ENCODE measurements at places on chromosomes 6 and 20.
A peak's percentile ranks its signal among the peaks of the same experiment; 100 is the strongest.

GRCh38 chr6:21593927-21594415 lies 420 bp downstream of the SOX4 start:
- DNase-seq: no peak

DNA sequence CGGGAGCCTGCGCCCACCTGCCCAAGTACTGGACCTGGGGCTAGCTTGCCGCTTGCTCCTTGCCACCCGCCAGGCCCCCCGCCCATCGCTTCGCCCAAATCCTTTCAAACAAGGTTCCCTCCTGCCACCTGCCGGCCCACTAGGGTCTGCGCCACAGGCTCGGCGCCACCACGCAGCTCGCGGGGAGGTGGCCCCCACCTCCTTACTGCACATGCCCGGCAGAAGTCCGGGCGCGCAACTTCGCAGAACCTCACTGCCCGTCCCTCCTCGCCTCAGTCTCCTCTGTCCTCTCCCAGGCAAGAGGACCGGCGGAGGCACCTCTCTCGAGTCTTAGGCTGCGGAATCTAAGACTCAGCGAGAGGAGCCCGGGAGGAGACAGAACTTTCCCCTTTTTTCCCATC lies 11.2 kb downstream of the GNAS-AS1 start:
- no peak for DNase-seq

- no peak for DNase-seq
Measured at GRCh38 chr20:63568986-63569949, 4.8 kb downstream of the HELZ2 start.

DNA sequence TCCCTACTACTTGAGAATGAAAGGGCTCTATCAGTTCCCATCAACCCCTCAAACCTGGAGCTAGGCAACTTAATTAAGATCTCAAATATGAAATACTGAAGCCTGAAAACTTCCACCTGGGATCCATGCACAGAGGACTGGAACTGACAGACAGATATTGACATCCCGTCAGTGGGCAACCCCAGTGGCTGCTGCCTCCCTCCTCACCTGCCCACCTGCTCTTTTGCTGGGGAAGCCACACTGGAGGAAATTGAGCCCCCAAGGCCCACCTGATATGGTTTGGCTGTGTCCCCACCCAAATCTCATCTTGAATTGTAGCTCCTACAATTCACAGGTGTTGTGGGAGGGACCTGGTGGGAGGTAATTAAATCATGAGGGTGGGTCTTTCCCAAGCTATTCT lies 192.8 kb downstream of the LRFN2 start:
- DNase-seq: no peak

DNA sequence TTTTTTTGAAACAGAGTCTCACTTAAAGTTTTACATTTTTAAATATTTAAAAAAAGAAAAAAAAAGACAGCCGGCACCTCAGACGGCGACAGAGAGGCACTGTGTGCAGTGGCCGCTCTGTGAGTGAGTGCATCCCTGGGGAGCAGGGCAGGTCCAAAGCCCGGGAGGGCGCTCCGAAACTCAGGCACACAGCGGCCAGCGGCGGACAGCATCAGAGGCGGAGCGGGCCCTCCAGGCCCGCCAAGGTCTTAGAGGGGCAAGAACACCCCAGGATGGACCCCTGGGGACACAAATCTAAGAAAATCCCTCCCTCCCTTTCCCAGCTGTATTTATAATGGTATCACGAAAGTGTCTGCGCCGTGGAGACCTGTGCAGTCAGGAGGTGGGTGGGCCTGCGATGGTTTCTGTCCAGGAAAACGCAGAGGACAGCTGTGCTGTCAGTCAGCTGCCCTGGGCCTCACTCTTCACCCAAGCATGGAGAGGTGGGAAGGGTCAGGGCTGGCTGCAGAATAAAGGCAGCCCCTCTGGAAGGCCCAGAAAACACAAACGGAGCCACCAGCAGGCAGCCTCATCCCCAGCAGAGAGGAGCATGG lies 43.8 kb downstream of the TAF4 start:
- DNase-seq: no peak

- no peak for DNase-seq
Measured at GRCh38 chr6:14601490-14601889, 483.9 kb downstream of the CD83 start.

GRCh38 chr6:123201869-123202372 lies 205.9 kb downstream of the CLVS2 start:
- DNase-seq: no peak

DNA sequence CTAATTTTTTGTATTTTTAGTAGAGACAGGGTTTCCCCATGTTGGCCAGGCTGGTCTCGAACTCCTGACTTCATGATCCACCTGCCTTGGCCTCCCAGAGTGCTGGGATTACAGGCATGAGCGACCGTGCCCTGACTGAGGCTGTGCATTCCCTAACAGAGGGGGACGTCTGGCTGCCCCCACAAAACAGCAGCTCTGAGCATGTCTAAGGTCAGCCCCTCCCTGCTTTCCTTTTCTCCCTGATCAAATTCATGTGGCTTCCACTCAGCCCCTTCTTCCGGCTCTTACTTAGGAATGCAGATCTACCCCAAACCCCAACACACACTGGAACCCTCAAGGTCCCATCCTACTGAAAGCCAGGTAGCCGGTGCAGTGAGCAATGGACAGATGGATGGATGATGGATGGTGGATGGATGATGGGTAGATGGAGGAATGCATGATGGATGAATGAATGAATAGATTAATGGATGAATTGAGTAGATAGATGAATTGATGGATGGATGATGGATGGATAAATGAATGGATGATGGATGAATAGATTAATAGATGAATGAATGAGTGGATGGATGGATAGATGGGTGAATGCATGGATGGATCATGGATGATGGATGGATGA lies 91.5 kb upstream of the BHLHE23 start:
- no peak for DNase-seq

DNA sequence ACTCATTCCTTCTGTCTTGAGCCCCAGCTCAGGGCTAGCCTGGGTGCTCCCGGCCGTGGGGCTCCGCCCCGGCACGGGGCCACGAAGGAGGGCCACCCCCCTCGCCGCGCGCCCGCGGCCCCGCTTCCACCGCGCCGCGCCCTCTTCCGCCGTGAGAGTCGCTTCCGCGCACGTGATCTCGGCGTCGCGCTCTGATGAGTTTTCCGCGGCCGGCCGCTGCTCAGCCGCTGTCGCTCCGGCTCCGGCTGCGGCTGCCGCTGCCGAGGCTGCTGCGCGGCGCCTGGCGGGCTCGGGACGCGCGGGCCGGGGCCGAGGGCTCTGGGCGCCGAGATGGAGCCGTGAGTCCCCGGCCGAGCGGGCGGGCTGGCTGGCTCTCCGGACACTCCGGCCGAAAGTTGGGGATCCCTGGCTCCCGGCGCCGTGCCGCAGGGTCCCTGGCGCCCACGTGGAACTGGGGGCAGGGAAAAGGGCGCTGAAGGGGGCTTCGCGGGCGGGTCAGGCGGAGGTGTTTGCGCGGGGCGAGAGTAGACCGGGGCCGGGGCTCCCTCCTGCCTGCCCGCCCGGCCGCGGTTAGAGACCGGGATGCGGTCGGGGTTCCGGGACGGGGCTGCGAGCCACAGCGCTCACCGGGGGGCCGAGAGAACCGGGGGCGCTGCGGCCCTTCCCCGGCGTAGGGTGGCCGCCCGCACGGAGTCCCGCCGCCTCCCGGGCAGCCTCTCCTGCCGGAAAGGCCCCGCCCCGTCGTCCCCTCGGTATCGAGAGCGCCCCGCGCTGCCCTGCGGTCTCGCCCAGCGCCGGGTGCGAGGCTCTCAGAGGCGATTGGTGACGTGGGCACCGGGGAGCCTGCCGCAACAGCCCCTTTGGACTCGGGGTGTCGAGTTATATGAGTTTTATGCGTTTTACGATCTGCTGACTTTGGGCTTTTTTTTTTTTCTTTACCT lies at the start of gene TMEM181:
Gene TMEM181 (plus strand): TSS at position 197 of the 941 bp plus-strand sequence. CDS start 134 bp downstream, at position 331.
- peak; percentile 9 for DNase-seq

GRCh38 chr6:90264561-90264960 lies 32.1 kb downstream of the BACH2 start:
- no peak for DNase-seq

GRCh38 chr6:118122161-118122725 lies 215.2 kb downstream of the SLC35F1 start:
- no peak for DNase-seq

GRCh38 chr6:25697537-25698340 lies 45.7 kb downstream of the SCGN start:
- no peak for DNase-seq

DNA sequence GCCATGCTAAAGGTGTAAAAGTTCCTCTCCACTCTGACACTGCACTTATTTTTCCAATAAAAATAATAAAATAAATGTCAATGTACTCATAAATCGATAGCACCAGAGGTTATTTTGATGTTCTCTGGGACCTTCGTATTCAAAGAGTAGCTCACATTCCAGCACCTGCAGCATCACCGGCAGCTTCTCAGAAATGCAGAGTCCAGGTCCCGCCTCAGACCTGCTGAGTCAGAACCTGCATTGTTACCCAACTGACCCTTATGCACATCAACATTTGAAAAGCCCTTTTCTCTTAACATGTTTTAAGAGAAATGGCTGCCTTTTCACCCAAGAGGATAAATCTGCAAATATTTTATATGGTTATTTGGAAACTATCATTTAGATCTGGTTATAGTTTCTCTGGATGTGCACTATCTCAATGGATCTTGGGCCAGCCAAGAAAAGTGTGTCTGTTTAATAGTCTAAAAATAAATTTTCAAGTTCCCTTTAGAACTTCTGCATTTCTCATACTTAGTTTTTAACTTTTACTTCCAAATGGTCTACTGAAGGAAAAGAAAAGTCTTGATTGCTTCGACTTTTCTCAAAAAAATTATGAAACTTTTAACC lies 216.2 kb upstream of the PRDM1 start:
- DNase-seq: no peak

DNA sequence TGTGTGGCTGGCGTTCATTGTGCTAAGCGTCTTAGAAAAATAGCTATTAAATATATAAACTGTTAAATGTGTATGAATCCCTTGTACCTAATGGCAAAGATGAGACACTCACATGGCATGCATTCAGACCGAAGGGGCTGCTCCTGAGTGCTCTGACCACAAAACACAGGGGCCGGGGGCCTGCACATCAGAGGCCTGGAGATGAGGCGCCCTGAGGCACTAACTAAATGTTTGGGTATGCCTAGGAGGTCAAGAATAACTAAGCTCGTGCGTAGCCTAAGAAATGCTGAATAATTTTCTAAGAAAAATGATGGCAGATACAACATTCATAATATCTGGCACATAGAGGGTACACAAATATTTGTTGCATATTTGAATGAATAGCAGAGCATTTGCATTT lies 92.5 kb downstream of the PSMB1 start:
- no peak for DNase-seq

GRCh38 chr6:138765896-138766655 lies 7.5 kb upstream of the CCDC28A start:
- DNase-seq: no peak

GRCh38 chr6:99614430-99615186 lies 8.0 kb downstream of the PRDM13 start:
- no peak for DNase-seq

DNA sequence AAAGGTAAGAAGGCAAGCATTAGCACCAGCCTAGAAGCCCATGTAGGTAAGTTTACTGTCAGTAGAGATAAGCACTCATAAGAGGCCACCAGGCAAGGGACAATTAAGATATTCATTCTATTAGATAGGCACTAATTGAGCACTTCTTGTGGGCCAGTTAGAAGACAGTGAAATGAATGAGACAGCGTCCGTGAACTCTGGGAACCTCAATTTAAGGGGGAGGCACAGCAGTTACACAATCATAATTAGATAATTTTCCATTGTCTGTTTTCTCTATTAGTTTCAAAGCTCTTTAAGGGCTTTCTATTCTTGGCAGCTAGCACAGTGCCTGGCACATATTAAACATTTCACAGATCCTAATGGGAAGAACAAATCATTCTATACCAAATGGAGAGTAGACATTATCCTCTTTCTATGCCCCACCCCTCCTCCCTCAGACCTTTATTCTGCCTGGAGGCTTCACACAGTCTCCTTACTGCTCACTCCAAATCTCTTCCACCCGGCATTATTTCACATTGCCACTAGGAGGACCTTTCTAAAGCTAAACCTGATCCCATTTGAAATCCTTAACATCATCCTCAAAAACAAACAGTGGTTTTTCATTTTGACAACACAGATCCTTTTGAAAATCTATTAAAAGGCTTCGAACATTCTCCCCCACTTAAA lies 529.6 kb downstream of the ADGRB3 start:
- DNase-seq: no peak

DNA sequence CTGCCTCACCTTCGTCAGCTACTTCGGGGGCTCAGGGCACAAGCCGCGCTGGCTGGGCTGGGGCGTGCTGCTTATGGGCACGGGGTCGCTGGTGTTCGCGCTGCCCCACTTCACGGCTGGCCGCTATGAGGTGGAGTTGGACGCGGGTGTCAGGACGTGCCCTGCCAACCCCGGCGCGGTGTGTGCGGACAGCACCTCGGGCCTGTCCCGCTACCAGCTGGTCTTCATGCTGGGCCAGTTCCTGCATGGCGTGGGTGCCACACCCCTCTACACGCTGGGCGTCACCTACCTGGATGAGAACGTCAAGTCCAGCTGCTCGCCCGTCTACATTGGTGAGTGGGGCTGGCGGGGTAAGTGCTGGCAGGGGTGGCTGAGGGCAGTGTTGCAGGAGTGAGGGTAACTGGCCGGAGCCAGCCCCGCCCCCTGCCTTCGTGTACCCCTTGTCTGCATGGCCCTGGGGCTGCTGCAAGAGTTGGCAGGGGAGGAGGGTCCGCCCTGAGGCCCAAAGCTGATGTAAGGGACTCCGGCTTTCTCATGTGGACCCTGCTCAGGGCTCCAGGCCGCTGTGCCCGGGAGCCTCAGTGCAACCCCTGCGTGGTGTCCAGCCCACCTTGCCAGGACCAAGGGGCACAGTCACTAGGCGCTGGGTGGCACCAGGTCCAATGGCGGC lies 14.8 kb downstream of the SLCO4A1 start:
- no peak for DNase-seq

GRCh38 chr6:93849857-93850256 lies 430.5 kb upstream of the EPHA7 start:
- no peak for DNase-seq

DNA sequence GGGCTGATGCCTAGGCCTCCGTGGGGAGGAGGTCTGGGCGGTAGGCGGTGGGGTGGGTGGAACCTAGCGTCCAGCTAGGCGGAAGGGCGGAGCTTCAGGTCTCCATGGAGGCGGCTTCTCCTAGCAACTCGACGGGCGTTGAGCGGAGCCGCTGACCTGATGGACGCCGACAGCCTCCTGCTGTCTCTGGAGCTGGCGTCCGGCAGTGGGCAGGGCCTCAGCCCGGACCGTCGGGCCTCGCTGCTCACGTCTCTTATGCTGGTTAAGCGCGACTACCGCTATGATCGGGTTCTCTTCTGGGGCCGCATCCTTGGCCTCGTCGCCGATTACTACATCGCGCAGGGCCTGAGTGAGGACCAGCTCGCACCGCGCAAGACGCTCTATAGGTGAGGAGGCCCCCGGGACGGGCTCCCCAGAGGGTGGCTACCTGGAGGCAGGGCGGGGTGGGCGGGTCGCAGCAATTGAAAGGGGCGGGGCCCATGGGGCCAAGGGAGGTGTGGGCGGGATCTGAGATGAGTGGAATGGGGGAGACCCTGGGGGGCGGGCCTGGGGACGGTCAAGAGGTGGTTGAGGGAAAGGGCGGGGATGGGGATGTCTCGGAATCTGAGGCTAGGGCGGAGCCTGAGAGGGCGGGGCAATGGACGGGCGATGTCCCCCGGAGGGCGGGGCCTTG lies at the start of gene RSPH9:
Gene RSPH9 (plus strand): TSS at position 97 of the 673 bp plus-strand sequence. CDS start 63 bp downstream, at position 160.
- no peak for DNase-seq

Measured in esophagus squamous epithelium (tissue), 5 donors.